Smooth muscle cell of the brain vasculature (primary cell): ENCODE measurements at places on chromosomes 3 and 15.

DNA sequence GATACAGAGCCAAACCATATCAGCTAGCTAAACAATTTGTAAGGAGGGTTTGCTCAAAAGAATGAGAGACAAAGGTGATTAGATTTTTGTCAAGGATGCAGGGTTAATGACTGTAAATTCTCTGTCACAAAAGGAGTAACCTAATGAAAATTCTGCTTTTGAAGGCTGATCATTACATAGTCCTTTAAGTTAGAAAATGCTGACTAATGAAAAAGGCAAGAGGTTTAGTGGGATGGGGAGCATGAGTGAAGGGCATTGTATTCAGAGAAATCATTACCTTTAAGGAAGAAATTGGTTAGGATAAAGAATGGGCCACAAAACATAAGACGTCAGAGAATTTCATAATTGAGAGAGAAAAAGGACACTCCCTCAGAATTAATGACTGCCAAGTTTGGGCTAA is 97.7 kb downstream of the TP63 start:
- DNase-seq, result no peak

DNA sequence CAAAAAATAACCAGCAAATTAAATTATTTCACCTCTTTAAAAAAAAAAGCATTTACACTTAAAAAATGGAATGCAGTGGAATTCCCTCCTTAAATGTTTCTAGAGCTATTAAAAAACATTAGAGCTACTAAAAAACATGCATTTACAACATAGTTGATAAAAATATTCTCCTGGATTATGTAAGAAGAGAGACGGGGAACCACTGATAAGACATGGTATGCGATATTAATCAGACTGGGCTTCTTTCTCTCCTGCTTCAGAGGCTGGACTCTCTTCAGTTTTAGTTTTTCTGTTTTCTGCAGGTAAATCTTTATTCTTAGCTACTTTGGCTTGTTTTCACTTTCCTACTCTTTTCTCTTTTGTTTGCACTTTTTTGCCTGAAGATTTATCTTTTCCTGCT is 40.4 kb upstream of the WDR49 start:
- no peak for DNase-seq

GRCh38 chr15:34185666-34186065 is 24.2 kb downstream of the KATNBL1 start:
- DNase-seq, result no peak

GRCh38 chr15:38002883-38003477 is 68.5 kb downstream of the TMCO5A start:
- peak; percentile 43 for DNase-seq

DNA sequence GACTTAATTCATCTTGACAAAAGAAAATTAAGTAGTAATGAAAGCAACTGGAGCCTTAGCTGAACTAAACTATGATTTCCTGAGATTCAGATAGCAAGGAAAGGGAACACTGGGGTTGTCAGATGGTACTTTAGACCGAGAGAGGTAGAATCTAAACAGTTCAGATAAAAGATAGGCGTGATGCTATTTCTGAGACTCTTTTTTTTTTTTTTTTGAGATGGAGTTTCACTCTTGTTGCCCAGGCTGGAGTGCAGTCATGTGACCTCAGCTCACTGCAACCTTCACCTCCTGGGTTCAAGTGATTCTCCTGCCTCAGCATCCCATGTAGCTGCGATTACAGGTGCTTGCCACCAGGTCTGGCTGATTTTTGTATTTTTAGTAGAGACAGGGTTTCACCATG is 279.9 kb upstream of the UMPS start:
- DNase-seq, result no peak

DNA sequence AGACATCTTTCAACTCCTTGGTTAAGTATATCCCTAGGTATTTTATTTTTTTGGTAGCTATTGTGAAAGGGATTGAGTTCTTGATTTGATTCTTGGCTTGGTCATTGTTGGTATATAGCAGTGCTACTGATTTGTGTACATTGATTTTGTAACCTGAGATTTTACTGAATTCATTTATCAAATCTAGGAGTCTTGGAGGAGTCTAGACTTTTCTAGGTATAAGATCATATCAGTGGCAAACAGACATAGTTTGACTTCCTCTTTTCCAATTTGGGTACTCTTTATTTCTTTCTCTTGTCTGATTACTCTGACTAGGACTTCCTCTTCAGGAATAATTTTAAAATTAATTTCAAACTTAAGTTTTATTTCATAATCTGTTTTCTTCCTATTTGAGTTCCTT is 125.2 kb downstream of the OCA2 start:
- DNase-seq, result no peak

DNA sequence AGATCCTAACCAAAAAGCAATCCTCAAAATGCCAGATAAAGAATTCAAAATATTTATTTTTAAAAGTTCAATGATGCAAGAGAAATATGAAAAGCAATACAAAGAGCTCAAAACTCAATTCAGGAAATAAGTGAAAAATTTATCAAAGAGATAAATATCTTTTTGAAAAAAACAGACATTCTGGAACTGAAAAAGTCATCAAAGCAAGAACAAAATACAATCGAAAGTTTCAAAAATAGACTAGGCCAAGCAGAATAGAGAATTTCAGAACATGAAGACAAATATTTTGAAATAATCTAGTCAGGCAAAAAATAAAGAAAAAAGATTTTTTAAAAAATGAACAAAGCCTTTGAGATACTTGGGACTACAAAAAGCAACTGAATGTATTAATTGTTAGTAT is 83.4 kb upstream of the STT3B start:
- DNase-seq, result no peak

GRCh38 chr3:4575381-4575780 is 82.2 kb downstream of the ITPR1 start:
- DNase-seq, result no peak

GRCh38 chr3:70010346-70010745 is 10.8 kb downstream of the SAMMSON start:
- DNase-seq, result no peak

DNA sequence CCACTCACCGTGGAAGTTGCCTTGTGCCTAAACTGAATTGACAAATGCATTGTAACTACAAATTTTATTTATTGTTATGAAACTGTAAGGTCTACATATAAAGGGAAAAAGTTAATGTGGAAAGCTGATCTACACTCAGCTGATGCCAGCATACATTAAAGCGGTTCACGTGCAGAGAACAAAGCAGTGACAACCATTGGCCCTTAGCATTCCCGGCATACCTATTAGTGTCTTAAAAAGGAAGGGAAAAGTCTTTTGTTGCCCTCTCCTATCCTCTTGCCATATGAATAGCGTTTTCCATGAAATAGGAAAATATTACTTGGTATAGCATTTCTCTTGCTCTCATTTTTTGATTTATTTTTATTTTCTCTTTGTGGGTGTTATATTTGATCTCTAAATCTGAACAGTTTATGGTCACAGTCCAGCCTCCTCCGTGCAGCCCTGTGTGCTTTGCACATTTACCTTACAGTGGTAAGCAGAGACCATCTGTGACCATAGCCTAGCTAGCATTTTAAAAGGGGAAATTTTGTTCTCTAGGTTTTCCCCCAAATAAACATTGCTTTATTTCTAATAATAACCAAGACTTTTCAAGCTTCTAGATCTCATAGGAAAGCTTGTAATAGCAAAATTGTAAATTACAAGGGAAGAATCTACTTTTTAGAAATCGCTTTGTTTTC is 89.7 kb upstream of the CGNL1 start:
- DNase-seq, result no peak

DNA sequence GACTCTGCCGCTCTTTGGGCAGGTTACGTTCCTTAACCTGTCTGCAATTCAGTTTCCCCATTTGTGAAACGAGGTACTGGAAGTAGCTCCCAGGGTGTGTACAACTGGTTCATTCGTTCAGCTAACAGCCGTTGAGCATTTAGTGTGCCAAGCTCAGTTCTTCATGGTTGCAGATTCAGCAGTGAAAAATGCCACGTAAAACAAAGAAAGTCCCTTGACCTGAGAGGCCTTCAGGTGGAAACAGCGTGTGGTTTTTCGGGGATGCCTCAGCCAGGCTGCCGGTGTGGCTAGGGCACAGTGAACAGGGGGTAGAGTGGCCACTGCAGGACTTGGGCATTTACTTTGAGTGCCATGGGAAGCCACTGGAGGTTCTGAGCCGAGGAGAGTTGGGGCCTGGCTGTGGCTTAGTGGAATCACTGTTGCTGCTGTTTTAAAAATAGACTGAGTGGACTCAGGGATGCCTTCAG is 4.7 kb downstream of the SYNM start:
- no peak for DNase-seq

DNA sequence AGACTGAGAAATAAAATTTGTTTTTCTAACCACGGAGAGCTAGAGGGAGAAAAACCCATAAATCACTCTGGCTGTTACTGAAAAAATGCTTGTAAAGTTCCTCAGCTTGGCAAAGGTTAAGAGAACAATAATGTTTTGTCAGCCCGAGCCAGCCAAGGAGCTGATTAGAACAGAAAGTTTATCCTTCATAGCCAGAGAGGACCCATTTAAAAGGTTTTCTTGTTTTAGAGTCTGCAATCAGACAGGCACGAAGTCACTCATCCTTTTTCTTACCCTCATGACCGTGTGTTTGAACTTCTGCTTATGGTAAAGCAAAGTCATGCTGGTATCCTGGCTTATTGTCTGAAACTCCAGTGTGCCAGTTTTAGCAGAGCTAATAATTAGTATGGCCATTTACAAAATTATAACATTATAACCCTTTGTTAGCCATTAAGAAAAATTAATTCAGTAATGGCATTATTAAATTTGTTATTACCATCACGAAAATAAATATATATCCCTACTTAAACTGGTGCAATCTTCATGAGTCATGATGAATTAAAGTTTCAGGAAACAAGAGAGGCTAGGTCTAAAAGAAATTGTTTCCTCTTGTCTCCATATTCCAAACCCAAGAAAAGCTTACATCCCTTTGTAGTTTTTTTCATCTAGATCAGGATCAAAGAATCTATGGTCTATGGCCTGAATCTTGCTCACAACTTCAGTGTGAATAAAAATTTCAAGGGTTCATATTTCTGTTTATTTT is 13.5 kb upstream of the STXBP5L start:
- no peak for DNase-seq

GRCh38 chr3:178367817-178368617 is 168.2 kb upstream of the KCNMB2 start:
- DNase-seq, result no peak

DNA sequence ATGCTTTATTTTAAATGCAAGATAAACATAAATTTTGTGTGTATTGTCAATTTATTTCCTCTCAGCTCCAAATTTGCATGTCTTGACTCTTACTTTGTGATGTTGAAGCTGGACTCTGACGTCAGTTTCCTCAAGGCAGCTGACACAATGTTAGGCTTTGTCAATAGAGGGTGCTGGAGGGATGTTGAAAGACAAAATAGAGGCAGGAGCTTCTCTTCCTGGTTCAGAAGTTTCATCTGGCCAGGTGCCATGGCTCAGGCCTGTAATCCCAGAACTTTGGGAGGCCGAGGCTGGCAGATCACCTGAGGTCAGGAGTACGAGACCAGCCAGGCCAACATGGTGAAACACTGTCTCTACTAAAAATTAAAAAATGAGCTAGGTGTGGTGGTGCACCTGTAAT is 408.6 kb downstream of the GBE1 start:
- no peak for DNase-seq

- no peak for DNase-seq
Observed at GRCh38 chr3:128504533-128504915, 11.5 kb upstream of the GATA2 start.

- DNase-seq, result no peak
Observed at GRCh38 chr3:72702390-72702789, 145.9 kb downstream of the SHQ1 start.

DNA sequence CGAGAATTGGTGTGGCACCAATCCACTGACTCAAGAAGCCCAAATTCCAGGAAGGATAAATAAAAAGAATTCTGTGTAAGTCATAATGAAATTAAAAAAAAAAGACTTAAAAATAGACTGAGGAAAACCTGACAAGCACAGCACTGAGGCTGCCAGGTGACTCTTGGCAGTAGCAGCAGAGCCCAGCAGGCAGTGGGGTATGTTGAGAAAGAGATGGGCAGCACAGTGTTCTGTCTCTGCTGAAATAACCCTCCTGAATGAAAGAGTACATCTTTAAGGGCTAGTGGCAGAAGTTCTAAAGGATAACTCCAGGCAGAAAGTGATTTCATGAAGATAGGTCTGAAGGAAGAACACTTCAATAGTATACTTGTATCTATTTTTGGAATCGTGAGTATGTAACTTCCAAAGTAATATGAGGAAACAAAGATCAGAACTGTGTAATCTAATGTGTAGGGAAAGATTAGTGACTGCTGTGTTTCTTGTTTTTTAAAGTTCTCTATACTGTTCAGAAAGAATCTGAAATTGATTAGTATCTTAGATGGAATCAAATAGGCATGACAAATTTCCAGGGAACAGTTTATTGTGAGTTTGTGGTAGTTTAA is 75.9 kb downstream of the RAB7A start:
- DNase-seq, result no peak

DNA sequence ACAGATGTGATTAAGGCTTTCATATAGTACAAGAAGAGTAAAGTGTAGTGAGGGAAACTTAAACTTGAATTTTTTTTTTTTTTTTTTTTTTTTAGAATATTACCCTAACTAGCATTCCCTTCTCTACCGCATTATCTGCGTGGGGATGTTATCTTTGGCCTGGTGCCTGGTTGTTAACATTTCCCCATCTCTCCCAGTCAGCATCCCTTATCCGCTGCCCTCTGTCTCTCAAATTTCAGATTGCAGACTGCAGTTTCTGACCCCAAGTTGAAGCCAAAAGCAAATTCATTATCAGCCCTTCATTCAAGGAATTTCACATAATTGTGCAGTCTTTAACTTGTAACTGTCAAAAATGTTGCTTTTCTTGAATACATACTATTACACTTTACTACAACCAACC is 353.0 kb downstream of the PLOD2 start:
- DNase-seq, result no peak
